ENCODE measurements at places on chromosomes 1 and 21.

DNA sequence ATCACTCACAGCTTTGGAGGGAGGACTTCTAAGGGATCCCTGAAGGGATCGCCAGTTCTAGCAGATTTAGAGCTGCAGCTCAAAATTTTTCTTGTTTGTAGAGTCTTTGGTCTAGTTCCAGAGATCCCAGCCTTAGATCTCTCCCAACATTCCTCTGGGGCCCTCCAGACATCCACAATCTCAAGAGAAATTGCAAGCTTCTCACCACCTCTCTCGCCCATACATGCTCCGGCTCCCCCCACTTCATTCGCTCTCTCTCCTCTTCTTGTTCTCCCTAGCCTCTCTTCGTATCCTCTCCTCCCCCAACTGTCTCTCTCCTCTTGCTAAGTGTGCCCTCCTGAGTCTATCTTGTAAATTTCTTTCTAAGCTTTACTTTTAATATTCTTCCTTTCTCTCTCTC, 15.1 kb upstream of the TUT4 start:
- DNase-seq: no peak

DNA sequence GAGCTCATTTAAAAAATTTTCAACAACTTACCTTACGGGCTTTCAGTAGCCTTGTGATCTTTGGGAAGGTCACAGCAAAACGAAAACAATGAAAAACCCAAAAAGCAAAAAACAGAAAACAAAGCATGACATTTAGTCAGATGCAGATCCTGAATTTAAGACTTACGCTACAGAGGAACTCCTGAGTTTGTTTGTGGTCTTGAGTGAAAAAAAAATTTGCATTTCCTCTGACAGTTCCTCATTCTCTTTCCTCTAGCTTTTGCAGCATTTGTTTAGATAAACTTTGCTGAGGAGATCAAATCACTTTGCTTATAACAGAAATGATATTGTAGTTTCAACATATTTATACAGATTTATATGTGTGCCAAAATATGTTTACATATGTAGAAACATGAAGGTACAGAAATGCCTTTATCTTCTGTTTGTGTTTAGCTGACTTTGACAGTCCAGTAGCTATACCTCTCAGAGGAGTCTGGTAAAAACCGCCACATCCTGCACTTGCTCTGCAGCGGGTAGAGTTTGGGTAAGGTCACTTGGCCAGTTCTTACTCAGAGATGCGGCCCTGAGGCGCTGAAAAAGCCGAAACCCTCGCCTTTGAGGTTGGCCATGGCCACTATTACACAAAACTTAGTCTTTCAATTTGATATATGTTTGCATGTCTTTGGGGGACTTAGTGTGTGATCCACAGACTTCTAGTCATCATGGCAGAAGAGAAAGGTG, 142.5 kb downstream of the TNR start:
- peak; percentile 72 for DNase-seq

DNA sequence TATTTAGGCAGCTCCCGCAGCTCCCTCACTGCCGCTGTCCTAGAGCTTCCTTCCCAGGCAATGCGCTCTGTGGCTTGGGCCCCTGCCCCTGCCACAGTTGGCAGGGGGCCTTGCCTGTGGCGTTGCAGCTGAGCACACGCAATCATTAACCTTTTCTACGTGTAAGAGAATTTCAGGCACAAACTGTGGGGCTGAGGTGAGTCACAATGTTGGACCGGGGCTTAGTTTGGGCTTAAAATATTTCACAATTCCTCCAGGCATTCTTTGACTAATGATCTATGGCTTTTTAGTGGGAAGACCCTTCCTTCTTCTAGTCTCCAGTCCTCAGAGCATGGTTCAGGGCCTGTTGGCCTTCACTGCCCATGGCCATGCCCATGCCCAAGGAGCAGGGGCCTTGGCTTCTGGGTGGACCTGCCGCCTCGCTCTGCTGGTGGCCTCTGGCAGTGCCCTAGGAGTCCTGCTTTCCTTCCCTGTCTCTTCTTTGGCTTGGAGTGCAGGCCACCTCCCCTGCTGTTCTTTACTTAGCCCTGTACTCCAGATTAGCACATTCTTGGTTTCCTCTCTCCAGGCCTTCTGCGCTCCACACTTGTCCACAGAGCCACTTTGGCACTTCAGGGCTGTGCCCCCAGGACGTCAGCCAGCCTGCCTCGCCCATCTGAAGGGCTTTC, 39.2 kb downstream of the MAPKAPK2 start:
- no peak for DNase-seq

- DNase-seq: no peak
Observed at GRCh38 chr1:71094913-71095312, 14.1 kb upstream of the ZRANB2 start.

DNA sequence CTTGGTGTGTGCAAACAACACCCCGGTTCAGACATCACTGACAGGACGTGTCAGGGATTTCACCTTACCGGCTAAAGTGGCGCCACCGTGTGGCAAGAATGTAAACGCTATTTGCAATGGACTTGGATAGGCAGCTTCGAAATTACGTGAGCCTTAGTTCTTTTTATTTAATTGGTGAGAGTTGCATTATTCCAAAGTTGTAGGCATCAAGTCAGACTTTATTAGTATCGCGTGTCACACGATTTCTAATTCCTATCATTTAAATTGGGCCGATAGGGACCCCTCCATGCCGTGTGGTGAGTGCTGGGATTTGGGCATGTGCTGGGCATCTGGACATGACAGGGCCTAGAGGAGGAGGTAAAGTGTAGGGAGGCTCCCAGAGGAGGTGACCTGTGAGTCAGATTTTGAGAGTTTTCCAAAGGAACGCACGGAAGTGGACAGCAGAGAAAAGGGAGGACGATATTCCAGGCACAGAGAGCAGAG, 14.5 kb upstream of the CPT2 start:
- peak; percentile 82 for DNase-seq

GRCh38 chr1:230972855-230973271, 5.8 kb downstream of the TTC13 start:
- peak; percentile 29 for DNase-seq

GRCh38 chr1:4664095-4664494, 9.7 kb downstream of the AJAP1 start:
- no peak for DNase-seq

- no peak for DNase-seq
Observed at GRCh38 chr1:10074059-10074851, 41.5 kb downstream of the UBE4B start.

- DNase-seq: no peak
Observed at GRCh38 chr1:174158767-174159251, 511 bp upstream of the RABGAP1L start.

DNA sequence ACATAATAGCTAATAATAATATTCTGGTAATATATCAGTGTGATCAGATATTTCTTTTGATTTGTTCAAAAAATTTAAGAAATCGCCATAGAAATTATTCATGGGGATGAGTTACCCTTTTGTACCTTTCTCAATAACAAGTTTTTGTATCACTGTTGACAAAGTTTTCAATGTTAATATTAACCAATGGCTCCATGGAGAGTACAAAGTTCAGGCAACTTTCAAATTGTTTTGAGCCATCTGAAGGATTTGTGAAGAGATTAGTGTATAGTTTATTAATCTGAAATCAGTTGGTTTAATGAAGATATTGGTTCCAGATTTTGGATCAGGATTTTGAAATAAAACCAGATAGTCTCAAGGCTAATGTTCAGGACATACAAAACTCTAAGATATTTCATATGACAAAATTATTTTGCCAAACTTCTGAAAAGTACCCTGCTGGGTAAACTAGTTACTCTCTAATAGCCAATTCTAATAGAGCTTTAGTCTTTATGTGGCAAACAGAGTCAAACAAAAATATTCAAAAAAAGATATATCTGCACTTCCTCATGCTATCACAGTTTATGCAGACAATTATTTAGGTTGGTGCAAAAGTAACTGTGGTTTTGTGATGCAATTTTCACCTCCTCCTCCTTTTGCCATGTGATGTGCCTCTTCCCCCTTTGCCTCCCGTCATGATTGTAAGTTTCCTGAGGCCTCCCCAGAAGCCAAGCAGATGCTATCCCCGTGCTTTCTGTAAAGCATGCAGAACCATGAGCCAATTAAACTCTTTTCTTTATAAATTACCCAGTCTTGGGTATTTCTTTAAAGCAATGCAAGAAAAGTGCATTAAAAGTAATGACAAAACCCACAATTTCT, 1105.0 kb downstream of the PLA2G4A start:
- no peak for DNase-seq

- peak; percentile 36 for DNase-seq
Observed at GRCh38 chr1:229579059-229579673, 20.7 kb upstream of the ABCB10 start.

- no peak for DNase-seq
Observed at GRCh38 chr1:28458237-28459228, 47.3 kb upstream of the RCC1 start.

- DNase-seq: peak; percentile 80
Observed at GRCh38 chr1:155591770-155592169, 18.2 kb upstream of the MSTO1 start.

- DNase-seq: no peak
Observed at GRCh38 chr1:26098602-26099001, 13.0 kb upstream of the PDIK1L start.

- DNase-seq: no peak
Observed at GRCh38 chr1:230381585-230381984, 44.5 kb downstream of the PGBD5 start.

GRCh38 chr1:164914208-164914607, 355.2 kb downstream of the PBX1 start:
- no peak for DNase-seq

- DNase-seq: no peak
Observed at GRCh38 chr1:178498896-178499675, 2.3 kb upstream of the CLEC20A start.

DNA sequence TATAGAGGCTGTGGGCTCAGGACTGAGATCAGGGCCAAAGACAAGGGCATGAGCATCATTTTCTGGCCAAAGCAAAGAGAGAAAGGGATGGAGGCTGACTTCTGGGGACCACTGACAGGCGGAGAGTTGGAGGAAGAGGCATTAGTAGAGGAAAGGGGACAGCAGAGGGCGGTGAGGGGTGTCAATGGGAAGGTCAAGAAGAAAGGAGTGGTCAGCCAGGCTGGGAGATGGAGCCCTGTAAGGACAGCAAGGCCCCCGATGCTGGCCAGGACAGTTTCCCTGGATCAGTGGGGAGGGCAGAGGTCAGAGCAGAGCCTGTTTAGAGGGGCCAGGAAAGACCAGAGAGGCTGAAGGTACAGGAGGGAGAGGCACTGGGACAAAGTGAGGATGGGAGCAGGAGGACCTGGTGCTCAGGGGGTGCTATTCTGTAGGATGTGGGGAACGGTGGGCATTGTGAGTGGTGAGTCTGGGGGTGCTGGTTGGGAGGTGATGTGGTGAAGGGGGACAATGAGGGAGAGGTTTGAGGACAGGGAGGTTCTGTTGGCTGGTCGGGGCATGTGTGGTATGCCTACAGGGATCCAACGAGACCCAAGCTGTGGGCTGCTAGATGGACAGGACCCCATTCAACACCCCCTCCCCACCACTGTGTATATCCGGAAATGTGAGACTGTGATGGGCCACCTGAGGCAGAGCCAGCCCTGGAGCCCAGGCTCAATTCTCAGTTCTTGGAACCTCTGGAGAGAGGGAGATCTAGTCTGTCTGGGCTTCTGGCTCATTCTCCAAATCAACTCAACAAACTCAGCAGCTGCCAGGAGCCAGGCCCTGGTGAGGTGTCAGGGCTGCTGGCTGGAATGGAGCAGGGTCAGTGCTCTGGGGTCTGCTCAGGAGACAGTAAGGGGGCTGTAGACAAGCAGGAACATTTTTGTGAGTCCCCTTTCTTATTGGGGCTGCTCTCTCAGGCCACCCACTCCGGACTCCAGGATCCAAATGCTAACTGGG, 1.4 kb upstream of the FAM151A start:
- no peak for DNase-seq

- no peak for DNase-seq
Observed at GRCh38 chr1:160742428-160743127, 3.5 kb downstream of the SLAMF7 start.

DNA sequence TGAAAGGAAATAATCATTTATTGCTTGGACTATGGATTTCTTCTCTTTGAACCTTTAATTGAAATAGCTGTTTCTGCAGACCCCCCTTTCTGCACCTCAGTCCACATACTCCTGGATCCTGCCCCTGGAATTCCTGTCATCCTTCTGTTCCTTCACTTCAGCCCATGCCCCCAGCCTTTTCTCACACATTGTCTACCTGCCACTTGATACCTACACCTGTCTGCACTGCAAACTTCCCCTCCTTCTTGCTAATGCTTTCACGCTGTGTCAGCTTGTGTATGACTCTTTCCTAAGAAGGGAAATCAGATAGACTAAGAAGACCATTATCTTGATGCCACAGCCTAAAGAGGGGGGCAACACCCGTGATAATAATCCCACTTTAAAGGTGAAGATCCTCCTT, 80.3 kb upstream of the EXO1 start:
- DNase-seq: no peak

GRCh38 chr1:44862829-44863401, 19.9 kb upstream of the PTCH2 start:
- no peak for DNase-seq

- no peak for DNase-seq
Observed at GRCh38 chr1:175872588-175872987, 129.2 kb upstream of the TNR start.

- no peak for DNase-seq
Observed at GRCh38 chr1:227735539-227736285, 477 bp downstream of the SNAP47 start.

DNA sequence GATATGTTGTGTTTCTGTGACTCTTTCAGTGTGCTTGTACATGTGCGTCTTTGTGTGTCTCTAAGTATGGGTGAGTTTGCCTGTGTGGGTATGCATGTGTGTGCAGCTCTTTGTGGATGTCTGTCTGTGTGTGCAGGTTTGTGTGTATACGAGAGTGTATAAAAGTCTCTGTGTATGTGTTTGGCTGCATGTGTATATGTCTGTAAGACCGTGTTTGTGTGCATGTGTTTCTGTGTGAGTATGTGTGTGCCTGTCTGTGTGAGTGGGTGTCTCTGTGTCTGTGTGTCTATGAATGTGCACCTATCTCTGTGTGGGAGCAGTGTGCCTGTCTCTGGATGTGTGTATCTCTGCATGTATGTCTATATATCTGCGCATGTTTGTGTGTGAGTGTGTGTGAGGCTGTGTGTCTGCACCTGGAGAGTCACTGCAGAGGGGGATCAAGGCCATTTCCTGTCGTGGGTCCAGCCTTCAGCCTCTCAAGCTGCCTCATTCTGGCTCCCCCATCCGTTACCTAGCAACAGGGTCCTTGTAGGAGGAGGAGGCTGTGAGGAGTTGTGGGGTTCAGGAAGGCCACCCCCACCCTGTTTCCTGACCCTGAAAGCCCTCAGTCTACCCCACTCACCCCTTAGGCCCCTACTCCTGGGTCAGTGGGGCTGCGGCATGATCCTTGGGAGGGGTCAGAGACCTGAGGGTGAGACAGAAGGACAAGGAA, 10.4 kb downstream of the FGR start:
- DNase-seq: peak; percentile 88

DNA sequence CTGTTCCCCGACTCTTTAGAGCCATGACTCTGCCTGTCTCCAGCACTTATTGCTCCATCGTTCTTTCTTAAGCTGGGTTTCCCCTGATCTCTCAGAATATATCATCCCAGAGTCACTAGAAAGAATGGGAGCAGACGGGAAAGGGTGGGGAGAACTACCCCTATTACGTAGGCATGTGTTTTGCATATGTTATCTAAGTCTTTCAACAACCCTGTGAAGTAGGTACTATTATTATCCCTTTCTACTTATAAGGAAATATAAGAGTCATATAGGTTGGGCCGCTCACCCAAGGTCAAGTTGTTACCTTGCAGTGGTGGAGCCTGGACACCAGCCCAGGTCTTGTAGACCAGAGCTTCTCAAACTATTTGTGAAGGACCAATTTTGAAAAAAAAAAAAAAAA, 38.7 kb downstream of the ELF3 start:
- no peak for DNase-seq

GRCh38 chr1:29361686-29362085, 125.4 kb downstream of the PTPRU start:
- no peak for DNase-seq

GRCh38 chr1:199272139-199272544, 633.3 kb downstream of the PTPRC start:
- no peak for DNase-seq
